Coronary artery (tissue), 2 donors: ENCODE measurements at places on chromosomes 6 and 20.
A peak's percentile ranks its signal among the peaks of the same experiment; 100 is the strongest.

- DNase-seq = no peak
These were observed 4.8 kb downstream of the F13A1 start for GRCh38 chr6:6315660-6316059.

- DNase-seq = peak; percentile 84
These were observed 46.2 kb downstream of the TTI1 start for GRCh38 chr20:37986873-37987601.

- no peak for DNase-seq
These were observed 15.4 kb upstream of the SNHG17 start for GRCh38 chr20:38450412-38450975.

DNA sequence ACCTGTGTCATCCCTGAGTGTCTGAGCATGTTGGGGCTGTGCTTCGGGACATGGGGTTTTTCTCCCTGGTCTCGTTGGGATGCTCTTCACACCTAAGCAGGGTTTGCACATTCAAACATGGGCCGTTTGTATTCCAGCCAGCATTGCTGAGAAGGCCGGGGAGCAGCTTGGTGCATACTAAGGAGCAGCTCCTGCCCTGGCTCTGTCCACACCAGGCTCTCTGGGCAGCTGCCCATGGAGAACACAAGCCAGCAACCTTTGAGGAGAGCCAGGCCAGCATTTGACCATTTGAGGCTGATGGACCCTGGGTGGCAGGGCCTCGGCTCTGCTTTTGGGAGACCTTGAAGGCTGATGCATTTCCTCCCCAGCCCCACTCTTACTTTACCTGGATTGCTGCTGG, 92.1 kb downstream of the PHACTR3 start:
- no peak for DNase-seq

DNA sequence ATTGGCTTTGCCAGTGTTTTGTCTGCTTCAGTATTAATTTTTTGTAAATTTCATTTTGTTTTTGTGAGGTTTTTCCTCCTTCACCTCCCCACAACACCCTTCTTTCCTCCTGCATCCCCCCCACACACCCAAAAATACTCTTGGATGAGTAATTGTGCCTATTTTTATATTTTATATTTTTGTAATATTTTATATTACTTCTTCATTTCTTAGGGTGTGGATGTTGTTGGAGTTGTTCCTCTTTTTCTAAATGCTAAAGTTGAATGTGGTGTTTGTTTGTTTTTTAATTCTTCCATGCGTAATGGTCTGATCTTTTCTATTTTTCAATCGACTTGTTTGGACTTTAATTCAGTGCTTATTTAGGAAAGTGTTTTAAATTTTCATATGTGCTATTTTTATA, 420.5 kb upstream of the SOX4 start:
- DNase-seq = no peak

GRCh38 chr6:15113587-15113986, 132.3 kb upstream of the JARID2 start:
- no peak for DNase-seq

GRCh38 chr6:14312587-14312986, 195.0 kb downstream of the CD83 start:
- no peak for DNase-seq

DNA sequence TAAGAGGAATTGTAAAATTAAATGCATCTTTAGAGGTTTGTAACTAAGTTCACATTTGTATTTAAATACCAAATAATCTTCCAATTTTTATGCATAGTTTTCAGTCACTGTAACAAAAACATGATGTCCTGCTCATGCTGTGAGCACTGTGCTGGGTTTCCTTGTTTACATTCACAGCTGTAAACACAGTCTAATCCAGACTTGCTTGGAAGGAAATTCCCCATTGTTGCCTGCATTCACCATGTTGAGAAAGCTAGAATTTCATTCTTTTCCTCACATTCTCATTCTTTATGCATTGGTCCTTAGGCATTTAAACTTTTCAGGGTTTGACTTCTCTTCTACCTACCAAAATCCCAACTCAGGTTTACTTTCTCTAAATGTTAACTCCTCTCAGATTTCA, 242.0 kb upstream of the TBX18 start:
- no peak for DNase-seq

GRCh38 chr6:107354451-107354850, 104.9 kb downstream of the PDSS2 start:
- no peak for DNase-seq

DNA sequence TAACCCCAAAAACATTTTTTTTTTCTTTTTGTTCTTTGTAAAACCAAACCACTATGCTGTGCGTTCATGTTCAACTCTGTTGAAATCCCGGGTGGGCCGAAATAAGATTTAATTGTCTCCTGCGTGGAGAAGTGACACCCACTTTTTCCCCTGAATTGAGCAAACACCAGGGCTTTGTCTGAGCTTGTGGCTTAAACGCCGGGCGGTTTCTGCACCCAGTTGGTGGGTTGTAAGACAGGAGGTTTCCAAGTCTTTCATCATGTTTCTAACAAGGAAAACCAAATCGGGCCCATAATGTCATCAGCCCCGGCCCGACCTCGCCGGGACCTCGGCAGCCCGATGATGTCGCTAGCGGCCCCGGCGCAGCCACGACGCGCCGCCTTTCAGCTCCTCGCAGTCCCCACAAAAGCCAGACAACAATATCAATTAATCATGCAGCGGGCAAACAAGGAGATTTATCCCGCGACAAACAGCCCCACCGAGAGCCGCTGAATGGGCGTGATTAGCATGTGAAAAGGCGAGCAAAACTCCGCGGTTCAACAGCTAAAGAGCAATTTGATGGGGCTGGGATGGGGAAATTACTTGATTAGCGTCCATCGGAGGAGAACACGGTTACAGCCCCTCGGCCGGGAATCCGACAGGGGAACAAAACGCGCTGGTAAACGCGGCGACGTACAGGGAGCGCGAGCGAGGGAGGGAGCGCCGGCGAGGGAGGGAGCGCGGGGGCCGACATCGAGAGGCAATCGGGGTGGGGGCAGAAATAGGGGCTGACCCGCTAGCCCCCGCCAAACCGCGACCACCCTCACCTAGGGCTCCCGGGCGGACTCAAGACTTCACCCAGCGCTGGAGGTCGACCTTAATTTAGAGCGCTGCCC, 5.3 kb downstream of the LINC00237 start:
- DNase-seq = no peak

DNA sequence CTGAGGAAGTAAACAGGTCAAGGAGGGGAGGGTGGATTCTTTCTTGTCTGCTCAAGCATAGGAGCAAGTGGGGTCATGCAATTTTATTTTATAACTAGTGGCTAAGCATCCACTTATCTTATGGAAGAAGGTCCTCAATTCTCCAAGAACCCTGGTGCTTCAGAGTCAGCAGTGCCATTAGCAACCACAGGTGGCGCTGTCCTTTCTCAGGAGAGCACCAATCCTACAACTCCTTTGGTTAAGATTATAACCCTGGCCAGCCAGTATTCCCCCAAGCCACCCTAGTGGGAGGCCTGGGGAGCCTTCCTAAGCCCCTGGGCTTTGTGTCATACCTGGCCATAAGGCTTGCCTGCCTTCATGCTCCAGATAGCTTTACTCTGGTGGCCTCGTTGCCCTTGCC, 60.7 kb downstream of the PCSK2 start:
- DNase-seq = no peak

DNA sequence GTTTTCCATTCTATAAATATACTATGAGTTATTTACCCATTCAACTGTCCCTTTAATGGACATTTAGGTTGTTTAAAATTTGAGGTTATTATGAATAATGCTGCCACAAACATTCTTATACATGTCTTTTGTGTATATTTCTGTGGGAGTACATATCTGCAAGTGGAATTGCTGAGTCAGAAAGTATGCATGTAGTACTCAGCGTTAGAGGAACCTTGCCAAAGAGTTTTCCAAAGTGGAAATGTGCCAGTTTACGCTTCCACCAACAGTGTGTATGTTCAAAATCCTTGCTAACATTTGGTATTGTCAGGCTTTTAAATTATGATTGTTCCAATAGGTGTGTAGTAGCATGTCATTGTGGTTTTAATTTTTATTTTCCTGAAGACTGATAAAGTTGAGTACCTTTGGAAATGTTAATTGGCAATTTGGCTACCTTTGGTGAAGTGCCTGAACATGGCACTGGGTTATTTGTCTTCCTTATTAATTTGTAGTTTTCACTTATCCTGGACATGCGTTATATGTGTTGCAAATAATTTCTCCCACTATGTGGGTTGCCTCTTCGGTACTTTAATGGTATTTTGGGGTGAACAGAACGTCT, 341.2 kb downstream of the CD83 start:
- no peak for DNase-seq

DNA sequence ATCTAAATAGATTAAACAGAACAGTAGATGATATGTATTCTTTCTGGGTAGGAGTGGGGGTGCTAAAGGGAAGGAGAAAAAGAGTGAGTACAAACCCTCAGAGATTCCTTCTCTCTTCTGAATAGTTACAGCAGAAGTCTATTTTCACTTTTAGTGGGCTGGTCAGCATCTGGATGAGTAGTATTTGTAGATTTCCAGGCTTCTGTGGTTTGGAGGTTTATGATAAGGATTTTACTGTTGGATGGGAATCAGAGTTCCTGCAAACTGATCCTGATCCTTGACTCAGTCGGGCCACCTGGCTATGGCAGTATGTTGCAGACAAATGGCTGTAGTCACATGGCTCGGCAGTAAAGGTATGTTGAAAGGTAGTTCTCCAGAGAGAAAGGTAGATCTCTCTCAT, 84.3 kb upstream of the IFNGR1 start:
- no peak for DNase-seq

DNA sequence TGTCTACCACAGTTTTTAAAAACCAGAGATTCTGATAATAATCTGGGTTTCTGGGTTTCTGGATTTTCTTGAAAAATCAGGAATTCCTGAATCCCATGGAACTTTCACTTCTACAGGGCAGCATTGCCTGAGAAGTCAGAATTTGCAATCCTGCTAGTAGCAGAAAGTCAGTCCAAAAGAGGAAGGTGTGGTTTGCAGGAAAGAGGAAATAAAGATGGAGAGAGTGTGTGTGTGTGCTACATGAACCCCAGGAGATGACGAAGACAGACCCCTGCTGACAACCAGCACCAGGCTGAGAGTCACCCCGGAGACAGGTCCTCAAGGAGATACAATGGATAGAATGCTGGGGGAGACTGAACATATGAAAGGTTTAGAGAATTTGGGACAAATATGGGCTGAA, 44.9 kb downstream of the PRND start:
- DNase-seq = no peak

- DNase-seq = no peak
These were observed 1.4 kb upstream of the POU3F2 start for GRCh38 chr6:98833057-98833306.

- no peak for DNase-seq
These were observed 9.4 kb upstream of the TAF8 start for GRCh38 chr6:42040856-42041480.

GRCh38 chr20:17835240-17835933, 133.2 kb downstream of the SNX5 start:
- peak; percentile 89 for DNase-seq

DNA sequence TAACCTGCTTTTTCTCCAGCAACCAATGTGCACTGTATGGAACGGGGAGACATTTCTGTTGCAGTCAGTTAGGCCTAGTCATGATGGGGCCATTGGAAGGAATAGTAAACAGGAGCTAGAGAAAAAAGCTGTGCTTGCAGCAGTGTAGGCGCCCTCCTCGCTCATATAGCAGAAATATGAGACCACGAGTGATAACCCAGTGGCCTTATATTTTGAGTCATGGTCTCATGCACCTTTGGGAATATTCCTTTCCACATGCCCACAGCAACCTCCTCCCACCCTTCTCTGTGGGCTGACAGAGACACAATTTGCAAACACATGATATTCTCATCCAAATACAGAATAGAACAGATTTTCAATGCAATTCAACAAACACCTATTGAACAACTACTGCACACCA, 248.9 kb upstream of the CITED2 start:
- DNase-seq = no peak

GRCh38 chr6:142984386-142984785, 39.4 kb upstream of the HIVEP2 start:
- DNase-seq = no peak

DNA sequence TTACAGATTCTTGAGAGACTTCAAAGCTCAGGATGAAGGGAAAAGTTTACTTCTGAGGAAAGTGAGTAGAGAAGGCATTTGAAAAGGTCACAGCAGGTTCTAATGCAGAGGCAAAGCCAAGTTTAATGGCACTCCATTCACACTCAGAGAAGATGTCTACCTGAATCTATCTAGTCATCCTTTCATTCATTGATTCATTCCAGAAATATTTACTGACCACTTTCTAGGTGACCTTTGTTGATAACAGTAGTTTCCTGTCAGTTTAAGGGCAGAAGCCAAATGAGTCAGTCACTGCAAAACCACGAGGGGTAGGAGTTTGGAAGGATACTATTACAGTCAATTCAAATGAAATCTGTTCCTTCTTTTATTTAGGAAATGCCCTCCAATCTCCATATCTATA, 30.8 kb downstream of the FBXO5 start:
- no peak for DNase-seq

GRCh38 chr20:63976980-63977738, 2.3 kb downstream of the SAMD10 start:
- no peak for DNase-seq

- DNase-seq = no peak
These were observed 155.1 kb downstream of the CD83 start for GRCh38 chr6:14272737-14273085.

DNA sequence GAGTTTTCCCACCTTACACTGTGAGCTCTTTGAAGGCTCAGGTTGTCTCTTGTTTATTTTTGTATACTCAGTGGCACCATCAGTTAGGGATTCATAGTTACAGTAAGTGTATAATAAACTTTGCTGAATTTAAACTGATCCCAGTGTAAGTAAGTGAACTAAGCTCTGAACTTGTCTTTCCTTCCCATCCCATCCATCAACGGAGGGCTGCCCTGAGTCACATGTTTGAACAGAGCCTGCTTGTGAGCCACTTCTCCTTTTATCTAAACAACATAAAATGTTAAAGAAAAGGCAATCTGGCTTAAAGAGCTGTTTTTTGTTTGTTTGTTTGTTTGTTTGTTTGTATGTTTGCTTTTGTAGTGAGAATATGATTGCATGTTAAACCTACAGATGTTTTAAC, 185.7 kb upstream of the MARCKS start:
- no peak for DNase-seq

DNA sequence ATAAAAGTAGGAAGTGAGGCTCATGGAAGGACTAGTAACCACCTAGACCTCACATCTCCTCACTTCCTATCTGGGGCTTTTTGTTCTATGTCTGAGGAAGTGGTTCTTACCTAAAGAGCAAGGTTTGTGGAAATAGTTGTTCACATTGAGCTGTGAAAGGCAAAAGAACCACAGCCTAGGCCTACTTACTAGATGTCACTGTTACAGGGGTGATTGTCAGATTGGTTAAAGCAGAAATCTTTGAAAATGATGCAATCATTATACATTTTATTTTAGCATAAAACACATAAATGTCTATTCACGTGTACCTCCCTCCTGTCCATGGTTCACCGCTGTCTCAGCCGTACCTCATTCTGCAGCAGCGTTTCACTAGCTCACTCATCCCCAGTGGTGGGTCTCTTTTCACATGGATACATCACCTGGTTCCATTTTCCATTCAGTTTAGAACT, 268.8 kb downstream of the TMEM242 start:
- DNase-seq = no peak

GRCh38 chr6:101703311-101703710, 309.8 kb downstream of the GRIK2 start:
- no peak for DNase-seq
